ENCODE measurements at places on chromosomes 4 and X.

DNA sequence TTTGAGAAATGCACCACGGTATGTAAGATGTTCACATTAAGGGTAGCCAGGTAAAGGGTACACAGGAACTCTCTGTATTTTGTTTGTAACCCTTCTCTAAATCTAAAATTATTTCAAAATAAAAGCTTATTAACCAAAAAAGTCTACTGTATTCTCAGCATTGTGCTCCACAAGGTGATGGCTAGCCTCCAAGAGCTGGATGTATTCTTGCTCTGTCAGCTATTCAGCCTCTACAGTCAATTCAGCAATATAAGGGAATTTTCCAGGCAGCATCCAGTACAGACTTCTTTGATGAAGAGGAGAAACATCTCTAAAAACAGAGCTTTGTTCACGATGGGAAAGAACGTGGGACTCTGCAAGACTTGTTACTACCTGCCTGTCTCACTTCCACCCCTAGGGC, 63.5 kb upstream of the MAOA start:
- DNase-seq: no peak

DNA sequence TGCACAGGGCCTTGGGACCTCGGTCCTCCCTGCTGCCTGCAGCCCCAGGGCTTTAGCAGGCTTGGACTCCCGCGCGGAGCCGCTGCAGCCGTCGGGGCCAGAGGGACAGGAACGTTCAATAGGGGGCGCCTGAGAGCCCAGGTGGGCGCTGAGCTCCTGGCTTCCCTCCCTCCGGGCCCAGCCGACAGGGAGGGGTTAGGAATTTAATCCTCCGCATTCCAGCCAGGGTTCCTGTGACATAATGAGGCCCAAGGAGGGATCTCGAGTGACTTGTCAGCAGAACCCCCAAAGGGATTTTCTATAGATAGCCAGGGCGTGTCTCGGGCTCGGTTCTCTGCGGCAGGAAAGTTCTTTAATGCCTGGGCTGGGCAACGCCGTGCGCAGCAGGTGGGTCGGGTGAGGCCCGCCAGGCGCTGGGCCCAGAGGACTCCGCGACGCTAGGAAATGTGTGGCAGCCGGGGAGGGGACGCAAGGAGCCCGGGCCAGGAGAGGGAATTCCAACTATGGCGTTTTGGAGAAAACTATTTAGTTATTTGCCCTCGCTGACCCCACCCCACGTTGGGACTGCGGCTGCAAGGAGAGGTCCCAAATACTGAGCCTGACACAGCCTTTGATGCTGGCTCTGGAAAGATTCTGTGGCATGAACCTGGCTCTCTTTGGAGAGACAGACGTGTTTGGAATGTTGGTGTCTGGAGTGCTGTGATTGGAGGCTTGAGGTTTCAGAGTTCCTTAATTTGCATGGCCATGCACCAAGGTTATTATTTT, 285.2 kb upstream of the GATB start:
- no peak for DNase-seq

- DNase-seq: no peak
Measured at GRCh38 chr4:139919004-139919403, 235.0 kb downstream of the MAML3 start.

DNA sequence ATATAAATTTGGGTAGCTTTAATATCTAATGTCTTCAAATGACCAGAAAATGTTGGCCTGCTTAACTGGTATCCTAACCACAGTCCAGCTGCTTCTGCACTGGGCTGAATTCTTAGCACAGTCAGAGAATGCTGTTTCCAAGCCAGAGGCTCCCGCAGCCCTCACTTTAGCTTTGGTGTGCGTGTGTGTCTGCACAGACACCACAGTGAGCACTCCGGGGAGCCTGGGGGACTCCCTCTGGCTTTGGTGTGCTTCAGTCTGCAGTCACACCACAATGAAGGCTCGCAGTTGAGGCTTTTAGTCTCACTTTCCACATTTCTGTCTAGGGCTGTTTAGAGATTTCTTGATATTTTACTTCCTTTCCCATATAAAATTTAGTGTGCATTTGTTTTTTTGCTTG, 53.6 kb downstream of the APOO start:
- DNase-seq: no peak

DNA sequence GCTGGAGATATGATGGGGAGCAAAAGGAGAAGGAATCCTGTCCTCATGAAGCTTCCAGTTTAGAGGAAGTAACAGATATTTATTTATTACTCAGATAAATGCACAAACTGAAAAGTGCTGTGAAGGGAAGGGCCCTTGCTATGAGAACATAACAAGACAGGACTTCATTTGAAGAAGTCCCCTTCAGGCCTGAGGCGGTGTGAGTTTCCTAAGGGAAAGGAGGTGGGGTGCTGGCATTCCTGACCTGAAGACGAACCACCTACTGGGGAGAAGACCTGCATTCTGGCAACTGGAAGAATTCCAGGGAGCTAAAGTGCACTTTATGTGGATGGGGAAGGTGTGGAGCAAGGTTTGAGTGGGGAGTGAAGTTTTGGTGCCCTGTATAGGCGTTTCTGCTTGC, 15.9 kb upstream of the SPARCL1 start:
- DNase-seq: no peak

DNA sequence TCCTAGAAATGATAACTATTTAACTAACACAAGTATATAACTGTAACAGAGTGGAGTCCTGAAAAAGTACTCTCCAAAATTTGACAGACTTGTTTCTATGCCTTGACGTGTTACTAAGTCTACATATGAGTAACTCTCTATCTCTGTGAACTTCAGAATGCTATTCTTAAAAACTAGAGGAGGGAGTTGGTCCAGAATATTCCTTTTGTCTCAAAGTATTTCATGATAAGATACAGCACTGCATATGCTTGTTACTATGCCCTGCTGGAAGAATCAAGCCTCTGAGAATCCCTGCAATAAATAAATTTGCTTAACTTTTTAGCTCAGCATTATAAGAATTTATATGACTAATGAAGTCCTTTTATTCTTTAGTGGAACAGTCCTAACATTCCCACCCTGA, 50.9 kb upstream of the ATXN3L start:
- DNase-seq: no peak

- DNase-seq: no peak
Measured at GRCh38 chrX:13376857-13377549, 57.1 kb upstream of the ATXN3L start.

- DNase-seq: no peak
Measured at GRCh38 chr4:168019921-168020320, 72.4 kb upstream of the ANXA10 start.

DNA sequence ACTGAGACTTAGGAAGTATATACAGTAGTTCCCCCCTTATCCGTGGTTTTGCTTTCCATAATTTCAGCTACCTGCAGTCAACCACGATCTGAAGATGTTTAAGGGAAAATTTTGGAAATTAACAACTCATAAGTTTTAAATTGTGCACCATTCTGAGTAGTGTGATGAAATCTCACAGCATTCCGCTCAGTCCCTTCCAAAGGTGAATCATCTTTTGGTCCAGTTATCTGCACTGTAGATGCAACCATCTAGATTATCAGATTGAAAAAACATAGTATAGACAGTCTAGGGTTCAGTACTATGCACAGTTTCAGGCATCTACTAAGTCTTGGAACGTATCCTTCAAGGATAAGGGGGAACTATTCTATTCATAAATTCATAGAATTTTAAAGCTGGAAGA, 109.0 kb downstream of the ANXA3 start:
- DNase-seq: no peak

DNA sequence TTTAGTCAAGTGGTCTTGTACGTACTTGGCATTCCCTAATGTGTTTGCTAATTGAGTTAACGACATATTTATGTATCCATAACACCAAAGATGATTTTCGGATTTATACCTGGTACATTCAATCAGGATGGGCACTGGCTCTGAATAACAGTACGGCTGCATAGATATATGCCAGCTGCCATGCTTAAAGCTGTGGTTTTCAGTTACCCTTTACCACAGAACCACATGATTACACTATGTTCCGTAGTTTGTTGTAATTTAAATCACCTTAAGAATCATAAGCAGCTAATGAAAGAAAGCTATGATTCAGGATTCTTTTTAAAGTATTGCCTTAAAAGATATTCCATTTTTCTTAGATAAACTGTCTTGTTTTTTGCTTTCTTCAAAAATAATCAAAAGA, 53.6 kb downstream of the FIP1L1 start:
- no peak for DNase-seq

DNA sequence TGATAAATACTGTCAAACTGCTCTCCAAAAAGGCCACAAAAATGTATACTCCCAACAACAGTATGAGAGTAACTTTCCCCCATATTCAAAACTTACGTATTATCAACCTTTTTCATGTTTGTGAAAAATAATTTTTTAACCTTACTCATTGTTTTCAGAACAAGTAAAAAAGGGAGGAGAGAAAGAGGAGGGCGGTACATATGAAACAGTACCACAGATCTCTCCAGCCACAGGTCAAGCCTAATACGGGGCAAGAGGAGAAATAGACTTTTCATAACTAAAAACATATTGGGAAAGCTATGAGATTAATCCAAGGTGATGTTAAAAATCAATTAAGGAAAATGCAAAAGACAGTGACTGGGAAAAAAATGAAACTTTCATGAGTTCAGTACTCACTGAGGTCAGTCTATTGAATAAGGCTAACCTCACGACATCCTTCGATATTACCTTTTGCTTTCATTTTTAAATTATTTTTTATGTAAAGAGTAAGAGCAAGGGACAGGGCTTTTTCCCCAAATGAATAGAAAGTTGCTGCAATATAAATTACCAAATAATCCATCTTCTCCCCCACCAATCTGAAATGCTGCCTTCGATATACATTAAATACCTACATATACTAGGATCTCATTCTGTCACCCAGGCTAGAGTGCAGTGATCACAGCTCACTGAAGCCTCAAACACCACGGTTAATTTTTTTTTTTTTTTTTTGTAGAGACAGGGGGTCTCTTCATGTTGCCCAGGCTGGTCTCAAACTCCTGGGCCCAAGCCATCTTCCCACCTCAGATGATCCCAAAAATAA, 25.3 kb downstream of the FBXW7 start:
- DNase-seq: no peak

DNA sequence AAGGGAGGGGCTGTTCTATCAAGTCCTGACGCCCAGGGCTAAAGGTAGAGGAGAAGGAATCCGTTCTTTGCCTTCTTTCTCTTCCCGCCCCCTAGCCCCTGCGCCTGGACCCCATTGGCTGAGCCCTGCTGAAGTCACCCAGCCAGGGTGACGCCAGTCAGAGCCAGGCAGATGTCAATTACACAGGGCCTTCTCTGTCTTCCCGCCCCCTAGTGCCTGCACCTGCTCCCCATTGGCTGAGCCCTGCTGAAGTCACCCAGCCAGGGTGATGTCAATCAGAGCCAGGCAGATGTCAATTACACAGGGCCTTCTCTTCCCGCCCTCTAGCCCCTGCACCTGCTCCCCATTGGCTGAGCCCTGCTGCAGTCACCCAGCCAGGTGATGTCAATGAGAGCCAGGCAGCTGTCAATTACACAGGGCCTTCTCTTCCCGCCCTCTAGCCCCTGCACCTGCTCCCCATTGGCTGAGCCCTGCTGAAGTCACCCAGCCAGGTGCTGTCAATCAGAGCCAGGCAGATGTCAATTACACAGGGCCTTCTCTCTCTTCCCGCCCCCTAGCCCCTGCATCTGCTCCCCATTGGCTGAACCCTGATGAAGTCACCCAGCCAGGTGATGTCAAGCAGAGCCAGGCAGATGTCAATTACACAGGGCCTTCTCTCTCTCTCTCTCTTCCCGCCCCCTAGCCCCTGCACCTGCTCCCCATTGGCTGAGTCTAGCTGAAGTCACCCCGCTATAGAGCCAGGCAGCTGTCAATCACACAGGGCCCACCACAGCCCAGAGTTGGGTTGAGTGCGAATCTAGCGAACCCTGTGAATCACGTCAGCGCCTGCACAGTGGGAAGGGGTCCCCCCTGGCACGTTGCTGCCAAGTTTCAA, 46.4 kb downstream of the ASMT start:
- no peak for DNase-seq

- DNase-seq: no peak
Measured at GRCh38 chrX:54824722-54825121, 17.2 kb downstream of the MAGED2 start.

DNA sequence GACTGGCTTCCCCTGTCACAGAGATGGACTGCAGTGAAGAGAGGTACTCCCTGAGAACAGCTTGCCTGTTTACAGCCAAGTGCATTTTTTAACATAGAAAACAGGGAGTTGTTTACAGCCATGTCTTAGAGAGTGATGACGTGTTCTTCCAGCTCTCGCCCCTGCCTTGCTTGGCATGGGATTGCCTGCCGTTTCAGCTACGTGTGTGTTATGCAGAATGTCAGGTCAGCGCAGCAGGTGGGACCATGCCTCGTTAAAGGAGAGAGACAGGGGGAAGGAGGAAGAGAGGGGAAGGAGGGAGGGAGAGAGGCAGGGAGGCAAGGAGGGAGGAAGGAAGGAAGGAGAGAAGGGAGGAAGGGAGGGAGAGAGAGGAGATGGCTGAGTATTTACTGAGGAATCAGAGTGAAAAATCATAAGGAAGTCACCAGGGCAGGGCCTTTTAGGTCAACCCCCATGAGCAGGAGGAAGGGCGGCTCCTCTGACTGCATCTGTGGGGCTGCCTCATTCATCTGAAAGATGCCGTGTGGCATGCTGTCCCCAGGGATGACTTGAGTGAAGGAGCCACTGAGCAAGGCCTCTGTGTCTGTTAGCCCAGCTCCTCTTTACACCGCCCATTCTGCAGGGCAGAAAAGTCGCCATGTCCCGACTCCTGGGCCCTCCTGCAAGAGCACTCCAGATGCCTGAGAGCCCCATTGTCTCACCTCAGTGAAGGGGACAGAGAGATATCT, 139.7 kb upstream of the PSAPL1 start:
- DNase-seq: no peak

GRCh38 chrX:130179579-130180215, 7.9 kb downstream of the RAB33A start:
- DNase-seq: no peak

DNA sequence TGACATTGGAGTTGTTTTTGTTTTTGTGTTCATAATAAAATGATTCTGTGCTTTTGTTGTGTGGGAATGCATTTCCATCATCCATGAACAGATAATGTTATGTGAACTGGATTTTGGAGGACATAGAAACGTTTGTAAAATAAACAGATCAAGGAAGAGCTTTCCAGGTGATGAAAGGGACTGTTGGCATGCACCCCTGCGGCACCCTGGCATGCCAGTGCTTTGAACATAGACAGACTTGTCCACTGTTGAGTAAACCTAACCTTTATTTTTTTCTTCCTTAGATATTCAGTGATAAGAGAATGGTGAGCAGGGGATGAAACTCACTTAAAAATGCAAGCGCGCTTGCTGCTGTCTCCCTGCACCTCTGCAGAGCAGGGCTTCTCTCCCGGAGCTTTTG, 59.8 kb downstream of the TRAPPC11 start:
- no peak for DNase-seq

- DNase-seq: no peak
Measured at GRCh38 chr4:129903861-129904260, 807.9 kb downstream of the C4orf33 start.
